OCI-LY7 (cell line): ENCODE measurements at places on chromosomes 7 and 10.

- no peak for DNase-seq
Observed at GRCh38 chr10:32065856-32066255, 9.6 kb upstream of the KIF5B start.

DNA sequence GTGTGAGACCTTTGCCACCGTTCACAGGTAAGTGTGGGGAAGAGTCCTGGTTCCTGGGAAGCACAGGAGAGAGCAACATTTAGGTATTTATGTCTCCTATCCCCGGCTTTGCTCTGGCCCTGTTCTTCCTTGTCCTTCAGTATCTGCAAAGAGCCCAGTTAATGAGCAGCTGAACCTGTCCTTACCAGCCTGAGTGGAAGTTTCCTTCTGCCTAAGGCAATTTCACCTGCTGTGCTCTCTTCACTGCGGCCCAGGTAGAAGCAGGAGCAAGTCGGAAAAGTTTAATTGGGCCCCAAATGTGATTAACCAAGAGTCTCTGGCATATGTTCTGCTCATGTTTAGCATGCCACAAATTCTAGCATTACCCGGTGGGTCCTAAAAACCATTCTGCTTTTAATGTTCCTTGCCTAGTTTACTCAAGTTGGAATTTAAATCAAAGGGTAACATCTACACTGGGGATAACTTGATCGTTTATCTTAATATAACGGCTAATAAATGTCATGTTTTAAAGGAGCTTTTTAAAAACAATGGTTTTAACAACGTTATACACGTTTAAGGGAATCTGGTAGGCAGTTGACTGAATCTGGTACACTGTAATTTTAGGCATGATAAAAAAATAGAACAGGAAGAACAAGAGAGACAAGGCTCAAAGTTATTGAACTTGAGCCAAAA is 817.1 kb downstream of the TYW1 start:
- DNase-seq: no peak

DNA sequence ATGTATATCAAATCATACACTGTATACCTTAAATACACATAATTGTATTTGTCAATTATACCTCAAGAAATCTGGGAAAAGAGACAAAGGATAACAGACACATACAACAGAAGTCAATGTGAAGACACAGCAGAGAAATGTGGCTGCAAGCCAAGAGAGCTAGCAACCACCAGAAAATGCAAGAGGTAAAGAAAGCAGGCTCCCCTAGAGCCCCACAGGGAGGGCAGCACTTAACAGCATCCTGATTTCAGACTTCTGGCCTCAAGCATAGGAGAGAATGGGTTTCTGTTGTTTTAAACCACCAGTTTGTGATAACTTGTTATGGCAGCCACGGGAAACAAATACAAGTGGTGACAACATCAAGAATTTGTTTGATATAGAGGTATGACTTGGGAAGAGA is 1197.2 kb downstream of the SORCS1 start:
- no peak for DNase-seq

DNA sequence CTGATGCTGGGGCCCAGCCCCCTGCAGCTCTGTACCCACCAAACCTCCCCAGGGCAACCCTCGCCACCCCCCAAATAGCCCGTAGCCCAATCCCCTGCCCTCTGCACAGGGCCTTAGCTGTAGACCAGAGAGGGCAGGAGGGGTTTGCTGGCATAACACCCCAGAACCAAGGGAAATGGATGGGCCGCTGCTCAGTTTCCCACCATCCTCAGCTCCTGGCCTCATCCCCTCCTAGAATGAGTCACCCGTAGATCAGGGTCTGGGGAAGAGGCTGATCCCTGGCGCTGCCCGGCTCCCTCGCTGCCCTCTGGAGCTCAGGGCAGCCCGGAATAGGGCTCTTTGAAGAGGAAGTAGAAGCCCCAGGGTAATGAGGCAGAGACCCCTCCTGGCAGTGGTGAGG is 31.2 kb downstream of the LDB3 start:
- DNase-seq: no peak

GRCh38 chr7:12949060-12949931 is 261.9 kb downstream of the ARL4A start:
- DNase-seq: no peak

GRCh38 chr10:3754727-3755439 is 30.1 kb downstream of the KLF6 start:
- no peak for DNase-seq

DNA sequence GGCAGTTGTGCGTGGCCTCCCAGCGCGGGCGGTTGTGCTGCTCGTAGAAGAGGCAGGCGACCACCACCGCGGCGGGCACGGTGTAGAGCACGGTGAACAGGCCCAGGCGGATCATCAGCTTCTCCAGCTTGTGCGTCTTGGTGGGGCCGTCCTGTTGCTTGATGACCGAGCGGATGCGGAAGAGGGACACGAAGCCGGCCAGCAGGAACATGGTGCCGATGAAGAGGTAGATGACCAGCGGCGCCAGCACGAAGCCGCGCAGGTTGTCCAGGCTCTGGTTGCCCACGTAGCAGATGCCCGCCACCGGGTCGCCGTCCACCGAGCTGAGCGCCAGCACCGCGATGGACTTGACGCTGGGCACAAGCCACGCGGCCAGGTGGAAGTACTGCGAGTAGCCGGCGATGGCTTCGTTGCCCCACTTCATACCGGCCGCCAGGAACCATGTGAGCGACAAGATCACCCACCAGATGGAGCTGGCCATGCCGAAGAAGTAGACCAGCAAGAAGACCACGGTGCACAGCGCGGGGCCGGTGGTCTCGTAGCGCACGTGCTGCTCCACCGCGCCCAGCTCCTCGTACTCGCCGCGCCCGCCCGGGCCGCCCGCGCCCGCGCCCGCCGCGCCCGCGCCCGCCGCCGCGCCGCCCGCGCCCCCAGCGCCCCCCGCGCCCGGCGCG is 2.2 kb downstream of the FZD8 start:
- no peak for DNase-seq

GRCh38 chr7:106521541-106521940 is 139.4 kb downstream of the CCDC71L start:
- DNase-seq: no peak

- DNase-seq: no peak
Observed at GRCh38 chr10:129848696-129849451, 115.2 kb downstream of the EBF3 start.

GRCh38 chr10:18684416-18684815 is 25.2 kb downstream of the ARL5B start:
- DNase-seq: no peak

DNA sequence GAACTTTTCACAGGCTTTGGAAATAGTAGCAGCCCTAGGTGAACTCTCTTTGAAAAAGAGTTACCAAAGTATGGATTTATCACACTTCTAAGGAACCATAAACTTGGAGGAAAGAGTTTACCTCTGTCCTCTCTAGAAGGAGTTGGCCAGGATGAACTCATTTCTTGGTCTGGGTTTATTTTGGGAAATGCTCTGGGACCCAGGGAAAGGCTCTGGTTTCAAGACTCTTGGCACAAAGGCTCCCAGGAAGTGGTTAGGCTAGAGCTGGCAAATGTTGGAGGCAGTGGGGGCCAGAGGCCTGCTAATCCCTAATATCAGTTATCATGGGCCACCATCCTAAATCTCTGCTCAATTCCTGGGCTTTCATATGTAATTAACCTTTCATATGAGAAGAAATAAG is 36.3 kb upstream of the CDK6 start:
- no peak for DNase-seq

DNA sequence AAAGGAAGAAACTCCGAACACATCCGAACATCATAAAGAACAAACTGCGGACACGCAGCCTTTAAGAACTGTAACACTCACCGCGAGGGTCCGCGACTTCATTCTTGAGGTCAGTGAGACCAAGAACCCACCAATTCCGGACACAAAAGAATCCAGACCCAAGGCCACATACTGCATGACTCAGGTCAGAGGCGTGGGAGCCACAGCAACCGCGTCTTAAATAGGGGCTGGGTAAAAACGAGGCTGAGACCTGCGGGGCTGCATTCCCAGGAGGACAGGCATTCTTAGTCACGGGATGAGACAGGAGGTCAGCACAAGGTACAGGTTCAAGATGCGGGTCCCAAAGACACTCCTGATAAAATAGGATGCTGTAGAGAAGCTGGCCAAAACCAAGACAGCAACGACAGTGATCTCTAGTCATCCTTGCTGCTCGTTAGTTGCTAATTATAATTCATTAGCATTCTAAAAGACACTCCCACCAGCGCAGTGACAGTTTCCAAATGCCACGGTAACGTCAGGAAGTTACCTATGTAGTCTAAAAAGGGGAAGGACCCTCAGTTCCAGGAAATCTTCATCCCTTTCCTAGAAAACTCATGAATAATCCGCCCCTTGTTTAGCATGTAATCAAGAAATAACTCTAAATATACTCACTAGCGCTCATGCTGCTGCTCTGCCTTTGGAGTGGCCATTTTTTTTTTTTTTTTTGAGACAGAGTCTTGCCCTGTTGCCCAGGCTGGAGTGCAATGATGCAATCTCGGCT is 19.3 kb downstream of the AP5Z1 start:
- DNase-seq: no peak

GRCh38 chr7:42856605-42856987 is 55.3 kb downstream of the C7orf25 start:
- no peak for DNase-seq

DNA sequence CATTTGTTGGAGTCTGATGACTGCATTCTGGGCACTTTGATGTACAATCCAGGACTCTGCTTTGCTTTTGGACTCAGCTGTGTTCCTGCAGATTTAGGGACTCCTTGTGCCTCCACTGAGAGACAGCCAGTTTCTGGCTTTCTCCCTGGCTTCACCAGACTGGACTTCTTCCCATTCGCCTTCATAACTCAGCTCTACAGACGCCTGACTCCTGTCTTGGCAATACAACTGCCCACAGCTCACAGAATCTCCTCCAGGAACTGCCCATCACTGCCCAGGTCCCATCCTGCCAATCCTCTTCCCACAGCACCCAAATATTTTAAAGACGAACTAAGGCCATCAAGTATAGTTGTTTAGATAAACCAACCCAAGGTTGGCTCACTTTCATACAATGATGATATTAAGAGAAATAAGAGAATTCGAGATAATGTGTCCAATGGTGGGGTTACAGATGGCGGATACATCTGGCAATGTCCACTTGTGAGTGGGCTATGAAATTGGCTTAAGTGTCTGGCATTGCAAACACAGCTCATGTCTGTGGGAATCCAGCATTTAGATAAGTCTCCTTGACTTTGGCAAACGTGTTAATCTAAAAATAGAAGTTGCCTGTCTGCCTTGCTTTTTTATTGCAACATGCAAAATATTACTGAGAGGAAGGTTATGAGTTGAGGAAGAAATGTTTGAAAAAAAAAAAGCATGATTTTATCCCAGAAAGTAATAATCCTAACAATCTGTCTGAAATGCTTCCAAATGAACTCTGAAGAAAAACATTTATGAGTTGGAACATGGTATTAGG is 95.1 kb downstream of the ITGA8 start:
- no peak for DNase-seq

DNA sequence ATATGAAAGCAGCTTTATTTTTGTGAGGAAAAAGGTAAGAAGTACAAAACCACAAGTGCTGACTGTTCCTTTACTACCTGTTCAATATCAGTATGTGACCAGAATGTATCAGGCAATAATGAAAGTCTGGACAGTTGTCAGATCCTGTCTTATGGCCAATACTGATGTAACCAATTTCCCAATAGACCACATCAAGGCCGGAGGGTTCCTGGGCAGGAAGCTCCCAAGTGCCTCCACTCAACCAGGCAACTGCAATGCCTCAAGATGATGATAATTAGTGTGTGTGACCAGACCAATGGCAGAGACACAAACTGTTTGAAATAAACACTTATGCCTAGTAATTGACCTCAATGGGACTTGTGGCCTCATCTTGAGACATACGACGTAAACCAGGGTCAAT is 149.4 kb upstream of the ASAH2 start:
- no peak for DNase-seq

GRCh38 chr10:128859738-128860386 is 607.2 kb upstream of the MGMT start:
- peak; percentile 44 for DNase-seq

DNA sequence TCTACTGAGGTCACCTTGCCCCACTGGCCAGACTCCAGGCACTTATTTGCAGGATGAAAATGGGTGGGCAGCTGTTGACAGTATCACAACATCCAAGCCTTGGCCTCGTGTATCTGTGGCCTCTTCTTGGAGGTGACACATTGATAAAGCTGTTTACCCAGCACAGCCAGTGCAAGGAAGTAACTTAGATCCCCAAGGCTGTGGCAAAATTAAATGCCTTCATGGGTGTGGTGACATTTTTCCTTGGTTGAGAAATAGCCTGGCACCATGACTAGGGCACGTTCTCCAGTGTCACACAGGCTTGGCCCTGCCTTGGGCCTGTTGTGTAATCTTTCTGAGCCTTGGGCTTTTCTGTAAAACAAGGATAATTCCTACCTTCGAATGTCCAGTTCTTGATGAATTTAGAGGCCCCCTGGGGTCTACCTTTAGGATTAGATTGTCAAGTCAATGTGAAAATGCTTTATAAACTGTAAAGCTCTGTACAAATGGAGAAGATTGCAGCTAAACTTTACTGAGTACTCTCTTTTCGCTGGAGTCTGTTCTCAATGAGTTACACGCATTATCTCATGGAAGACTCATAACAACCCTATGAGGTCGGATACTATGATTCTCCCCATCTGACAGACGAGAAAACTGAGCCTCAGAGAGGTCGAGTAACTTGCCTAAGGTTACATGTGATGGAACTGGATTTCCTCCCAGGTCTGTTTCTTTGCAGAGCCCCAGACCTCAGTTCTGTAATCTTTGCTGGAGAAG is 46.7 kb upstream of the LOXL4 start:
- no peak for DNase-seq

DNA sequence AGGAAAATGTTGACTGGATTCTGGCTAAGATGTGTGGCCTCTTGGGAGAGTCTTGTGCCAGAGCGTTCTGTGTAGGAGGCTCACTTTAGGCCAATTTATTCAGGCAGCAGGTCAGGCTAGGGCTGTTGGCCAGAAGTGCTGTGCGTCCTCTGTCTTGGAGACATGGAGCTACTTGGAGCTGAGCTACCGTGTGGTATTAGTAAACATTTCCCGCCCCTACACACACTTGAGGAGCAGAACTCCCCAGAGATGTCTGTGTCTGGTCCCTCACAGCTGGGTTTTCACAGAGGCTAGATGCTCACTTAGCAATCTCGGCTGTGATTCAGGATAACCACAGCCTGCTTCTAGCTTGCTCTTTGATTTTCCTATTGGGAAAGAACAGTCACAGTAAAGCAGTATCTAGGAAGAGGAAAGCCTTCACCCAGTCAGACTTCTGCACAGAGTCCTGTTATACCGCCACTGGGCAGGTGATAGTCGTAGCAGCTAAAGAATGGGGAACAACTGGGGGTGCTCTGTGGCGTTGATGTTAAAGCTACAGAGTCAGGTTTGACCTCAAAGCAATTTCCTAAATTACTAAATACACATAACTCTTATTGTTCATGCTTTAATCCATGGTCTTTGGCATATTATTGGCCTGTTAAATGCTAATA is 86.7 kb downstream of the MDFIC start:
- no peak for DNase-seq

DNA sequence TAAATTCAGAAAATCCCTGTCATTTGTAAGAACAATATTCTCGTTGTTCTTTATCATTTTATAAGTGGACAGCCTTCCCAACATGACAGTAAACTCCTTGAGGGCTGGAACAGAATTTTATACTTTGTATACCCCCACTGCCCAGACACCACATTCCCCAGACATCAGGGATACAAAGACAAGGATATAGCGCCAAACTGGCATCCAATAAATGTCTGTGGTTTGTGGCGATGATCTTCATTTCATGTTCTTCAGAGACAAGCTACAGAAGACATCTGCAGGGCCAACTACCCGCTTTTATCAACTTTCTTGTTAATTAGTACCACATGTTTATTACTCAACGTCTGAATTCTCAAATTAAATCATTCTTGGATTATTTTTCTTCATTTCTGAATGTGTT is 155.9 kb downstream of the ATE1 start:
- DNase-seq: no peak

- DNase-seq: peak; percentile 35
Observed at GRCh38 chr7:3399858-3400257, 98.8 kb downstream of the SDK1 start.
